ENCODE measurements at places on chromosomes 1 and 21.

- DNase-seq = no peak
Observed at GRCh38 chr1:59062743-59063142, 234.2 kb upstream of the FGGY start.

DNA sequence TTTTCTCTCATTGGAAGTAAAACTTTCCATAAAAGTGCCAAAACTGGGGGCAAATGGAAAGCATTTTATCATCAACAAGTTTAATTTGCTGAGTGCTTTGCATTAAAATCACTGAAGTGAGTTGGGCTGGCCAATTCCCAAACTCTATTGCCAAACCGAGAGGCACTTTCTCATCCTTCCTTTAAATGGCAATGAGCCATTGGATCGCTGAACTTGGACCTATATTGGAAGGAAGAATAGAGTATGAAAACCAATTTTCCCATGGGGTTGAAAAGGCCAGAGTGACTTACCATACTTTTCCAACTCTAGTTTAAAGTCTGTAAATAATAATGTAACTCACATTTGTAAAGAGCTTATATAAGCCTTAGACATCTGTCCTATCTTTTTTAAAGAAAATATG, 189.1 kb upstream of the C1orf87 start:
- DNase-seq = no peak

DNA sequence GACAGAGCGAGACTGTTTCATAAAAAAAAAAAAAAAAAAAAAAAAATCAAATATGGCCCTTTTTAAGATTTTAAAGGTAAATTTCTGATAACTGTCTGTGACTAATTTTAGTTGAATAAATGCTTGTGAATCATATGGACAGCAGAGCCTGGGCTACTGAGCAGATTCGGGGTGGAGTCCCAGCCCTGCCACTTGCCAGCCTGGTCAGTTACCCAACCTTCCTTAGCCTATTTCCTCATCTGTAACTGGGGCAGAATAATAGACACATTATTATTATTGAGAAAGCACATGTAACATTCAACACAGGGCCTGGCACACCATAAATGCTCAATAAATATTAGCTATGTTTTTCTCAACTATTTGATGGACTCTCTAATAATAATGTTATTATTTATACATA, 11.2 kb upstream of the H3-3A start:
- DNase-seq = no peak

GRCh38 chr1:19825298-19825697, 10.2 kb upstream of the RNF186 start:
- no peak for DNase-seq

DNA sequence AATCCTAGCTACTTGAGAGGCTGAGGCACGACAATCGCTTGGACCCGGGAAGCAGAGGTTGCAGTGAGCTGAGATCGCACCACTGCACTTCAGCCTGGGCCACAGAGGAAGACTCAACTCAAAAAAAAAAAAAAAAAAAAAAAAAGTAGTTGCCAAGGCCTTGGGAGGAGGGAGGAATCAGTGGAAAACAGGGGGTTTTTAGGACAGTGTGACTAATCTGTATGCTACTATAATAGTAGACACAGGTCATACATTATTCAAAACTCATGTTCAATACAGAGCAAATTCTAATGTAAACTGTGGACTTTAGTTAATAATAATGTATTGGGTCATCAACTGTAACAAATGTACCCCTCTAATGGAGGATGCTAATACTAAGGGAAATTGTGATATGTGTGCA, 51.7 kb upstream of the CTPS1 start:
- no peak for DNase-seq

Data from NCI-H748 treated with DMSO at 0.1 percent for 48 hours (cell line).